ENCODE measurements at places on chromosomes 2 and 18.

DNA sequence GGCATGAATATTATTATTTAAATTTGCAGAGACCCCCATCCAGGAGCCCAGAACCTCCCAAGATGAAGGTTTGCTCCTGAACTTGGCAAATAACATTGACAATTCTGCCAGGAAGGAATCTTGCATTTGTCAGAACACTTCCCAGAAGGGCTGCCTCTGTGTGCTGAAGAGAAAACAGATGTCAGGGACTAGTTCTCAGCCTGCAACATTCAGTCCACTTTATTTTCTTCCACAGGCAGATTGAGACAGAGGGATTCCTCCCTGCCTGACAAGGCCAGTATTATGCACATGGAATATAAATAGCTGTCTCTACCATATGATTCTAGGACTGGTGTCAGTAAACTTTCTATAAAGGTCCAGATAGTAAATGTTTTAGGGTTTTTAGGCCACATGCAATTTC is 171.5 kb upstream of the SIX2 start:
- DNase-seq: no peak

DNA sequence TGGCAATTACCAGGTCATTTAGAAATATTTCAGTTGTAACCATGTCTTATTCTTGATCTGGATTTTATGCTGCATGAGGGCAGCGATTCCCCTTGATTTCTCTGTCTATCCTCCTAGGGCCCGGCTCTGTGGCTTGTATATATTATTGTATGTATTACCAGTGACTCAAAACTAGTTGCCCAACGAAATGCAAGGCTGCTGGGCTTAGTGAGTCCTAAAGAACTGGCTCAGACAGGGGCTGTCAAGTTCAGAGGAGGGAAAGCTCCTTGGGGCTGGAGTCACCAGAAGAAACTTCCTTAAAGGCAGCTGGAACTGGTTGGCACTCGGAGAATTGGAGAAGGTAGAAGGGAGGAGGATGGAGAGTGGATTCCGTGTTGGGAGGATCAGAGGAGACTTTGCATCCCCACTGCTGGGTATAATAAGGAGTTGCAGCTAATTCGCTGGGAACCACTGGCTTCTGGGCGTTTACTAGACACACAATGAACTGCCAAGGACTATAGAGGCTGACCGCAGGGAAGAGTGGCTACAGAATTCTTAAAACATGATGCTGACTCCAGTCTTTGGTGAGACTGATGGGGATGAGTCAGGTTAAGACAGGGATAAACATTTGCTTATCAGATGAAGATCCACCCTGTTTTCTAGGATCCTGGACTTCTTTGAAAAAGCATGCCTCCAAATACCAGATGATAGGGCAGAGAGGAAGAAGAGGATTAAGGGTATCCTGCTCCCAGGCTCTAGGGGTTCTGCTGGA is 104.3 kb downstream of the PRKCE start:
- no peak for DNase-seq

- no peak for DNase-seq
Observed at GRCh38 chr2:206378835-206379234, 64.5 kb upstream of the ADAM23 start.

GRCh38 chr2:198441246-198441645 is 636.9 kb downstream of the PLCL1 start:
- DNase-seq: no peak

DNA sequence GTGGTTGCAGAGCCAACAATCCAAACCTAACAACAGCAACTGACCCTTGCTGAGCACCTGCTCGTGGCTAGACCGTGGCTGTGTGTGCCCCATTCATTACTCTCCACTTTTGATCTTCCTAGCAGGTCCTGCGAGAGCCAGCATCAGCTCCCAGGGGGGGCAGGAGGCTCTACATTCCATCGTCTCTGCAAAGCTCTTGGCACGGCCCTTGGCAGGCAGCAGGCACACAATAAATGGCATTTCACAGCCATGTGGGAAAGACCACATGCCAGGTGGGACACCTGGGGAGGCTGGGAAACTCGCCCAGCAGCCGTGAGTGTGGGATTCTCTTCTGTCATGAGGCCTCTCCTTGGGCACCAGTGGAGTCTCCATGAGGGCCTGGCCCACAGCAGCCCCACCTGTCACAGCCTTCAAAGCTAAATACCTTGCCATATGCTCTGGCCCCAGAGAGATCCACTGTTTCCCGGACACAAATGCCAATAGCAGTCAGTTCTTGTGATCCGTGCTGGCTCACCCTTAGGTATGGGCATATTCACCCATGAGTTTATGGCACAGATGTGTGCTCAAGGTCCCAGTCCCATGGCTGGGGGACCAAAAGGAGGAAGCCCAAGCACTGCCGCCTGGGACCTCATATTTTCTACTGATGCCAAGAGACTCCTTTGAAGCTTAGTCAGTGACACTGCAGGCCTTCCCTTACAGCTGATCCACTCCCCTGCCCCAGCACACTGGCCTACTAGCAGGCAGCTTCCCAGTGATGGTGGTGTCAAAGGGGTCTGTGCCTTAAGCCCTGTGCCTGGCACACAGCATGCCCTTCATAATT is 6.8 kb upstream of the TEX51 start:
- no peak for DNase-seq

DNA sequence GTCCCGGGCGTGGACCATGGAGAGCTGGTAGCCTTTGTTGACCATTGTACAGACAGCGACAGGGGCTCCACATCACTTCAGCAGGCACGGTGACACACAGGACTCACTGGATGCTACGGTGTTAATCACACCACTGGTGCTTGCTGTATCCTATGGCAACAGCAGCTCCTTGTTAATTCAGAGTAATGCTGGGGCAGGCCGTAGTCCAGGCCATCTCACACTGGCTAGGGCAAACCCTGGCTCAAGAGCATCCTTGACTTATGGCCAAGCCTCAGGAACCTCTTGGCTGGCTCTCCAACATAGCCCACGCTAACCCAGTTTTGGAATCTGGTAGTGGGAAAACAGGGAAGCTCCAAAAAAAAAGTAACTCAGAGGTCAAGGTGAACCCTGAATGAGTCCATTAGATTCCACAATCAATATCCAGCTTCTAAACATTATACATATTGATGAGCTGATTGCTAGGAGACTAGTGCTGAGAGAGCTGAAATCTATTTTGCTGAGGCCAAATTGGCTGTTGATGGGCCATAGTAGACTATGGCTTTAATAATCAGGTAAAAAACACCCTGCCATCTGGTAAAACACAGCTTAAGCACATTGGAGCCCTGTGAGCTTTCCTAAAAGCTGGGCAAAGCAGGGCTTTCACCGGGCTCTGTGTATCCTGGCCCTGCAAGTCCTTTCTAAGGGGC is 253.6 kb downstream of the PRKCE start:
- no peak for DNase-seq

GRCh38 chr2:120455390-120455789 is 109.5 kb downstream of the INHBB start:
- DNase-seq: no peak

GRCh38 chr2:101821828-101822458 is 124.4 kb downstream of the MAP4K4 start:
- no peak for DNase-seq

DNA sequence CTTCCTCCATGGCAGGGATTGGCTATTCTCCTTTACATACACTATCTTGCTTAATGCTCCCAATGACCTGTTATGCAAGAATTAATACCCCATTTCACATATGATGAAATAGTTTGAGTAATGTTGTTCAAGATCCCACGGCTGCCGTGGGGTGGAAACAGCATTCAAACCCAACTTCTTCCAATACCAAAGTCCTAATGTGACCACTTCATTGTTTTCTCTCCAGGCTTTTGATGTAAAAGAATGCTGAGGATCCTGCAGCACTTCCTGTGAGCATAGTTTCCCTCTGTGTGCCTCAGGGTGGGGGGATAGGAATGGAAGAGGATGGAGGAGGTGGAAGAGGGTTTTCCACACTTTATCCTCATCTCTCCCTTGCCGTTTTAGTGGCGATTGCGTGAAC is 199.4 kb downstream of the IRS1 start:
- DNase-seq: no peak

DNA sequence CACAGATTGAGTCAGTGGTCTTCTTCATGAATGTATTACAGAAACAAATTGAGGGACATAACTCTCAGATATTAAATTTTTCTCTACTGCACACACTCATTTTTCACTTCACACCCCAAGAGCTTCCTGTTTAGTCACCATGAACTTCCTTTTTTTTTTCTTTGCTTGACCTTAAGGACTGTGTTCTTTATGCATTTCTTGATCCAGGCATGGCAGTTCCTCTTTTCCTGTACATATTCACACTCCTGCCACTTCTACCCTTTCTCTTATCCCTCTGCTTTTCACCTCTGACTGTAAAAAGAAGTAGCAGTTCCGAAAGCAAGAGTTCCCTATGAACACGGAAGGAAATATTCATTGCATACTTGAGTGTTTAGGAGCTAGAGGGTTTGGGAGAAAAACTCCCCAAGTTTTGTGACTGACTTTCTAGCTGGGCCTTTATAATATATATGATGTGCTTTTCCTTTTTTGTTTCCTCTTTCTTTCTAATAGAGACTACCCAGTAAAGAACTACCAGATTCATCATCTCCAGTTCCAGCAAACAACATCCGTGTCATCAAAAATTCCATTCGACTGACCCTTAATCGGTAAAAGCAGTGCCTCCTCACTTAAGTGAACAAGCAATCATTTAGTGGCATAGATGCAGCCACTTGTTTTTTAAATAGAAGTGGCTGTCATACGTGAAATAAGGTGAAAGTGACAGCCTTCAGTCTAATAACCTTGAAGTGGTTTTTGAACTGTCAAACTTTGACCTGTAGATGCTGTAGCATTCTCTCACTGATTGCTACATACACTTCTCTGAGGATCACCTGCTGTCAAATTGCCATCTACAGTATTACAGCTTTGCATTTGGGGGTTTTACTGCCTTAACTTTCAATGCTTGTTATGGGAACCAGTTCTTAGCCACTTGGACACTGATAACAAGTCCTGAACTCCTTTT is 40.8 kb downstream of the PAPOLG start:
- no peak for DNase-seq

GRCh38 chr2:195388028-195388427 is 269.0 kb upstream of the SLC39A10 start:
- DNase-seq: no peak

DNA sequence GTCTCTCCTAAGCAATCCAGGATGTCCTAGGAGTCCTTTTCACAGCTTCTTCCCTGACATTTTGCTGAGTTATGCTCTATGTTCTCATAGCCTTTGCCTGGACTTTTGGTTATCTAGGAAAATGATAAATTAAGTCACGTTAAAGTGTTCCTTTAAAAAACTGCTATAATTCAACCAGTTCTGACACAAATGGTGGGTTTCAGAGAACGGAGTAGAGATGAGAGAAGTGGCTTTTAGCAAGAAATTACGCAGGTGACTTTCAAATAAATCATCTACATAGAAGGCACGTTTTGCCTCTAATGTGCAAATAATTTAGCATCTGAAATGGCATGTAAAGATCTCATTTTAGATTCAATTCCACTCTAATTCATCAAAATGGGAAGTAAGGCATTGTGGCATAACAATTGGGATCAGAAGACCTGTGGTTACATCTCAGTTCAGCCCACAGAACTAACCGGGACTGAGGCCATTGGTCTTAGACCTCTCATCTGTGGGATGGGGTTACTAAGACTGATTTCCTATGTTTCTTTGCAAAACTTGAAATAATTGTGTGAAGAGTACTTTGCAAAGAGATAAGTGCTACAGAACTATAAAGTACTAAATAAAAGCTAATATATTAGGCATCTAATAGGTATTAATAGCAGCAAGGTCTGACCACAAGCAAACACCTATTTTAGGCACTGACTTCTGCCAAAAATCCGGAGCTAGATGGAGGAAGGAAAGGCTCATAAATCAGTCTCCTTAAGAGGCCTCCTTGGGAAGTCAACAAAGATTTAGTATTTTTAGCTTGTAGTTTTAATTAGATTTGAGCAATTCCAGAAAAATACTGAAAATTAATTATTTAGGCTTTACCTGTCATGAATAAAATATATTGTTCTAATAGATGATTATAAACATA is 211.4 kb downstream of the PIEZO2 start:
- no peak for DNase-seq

DNA sequence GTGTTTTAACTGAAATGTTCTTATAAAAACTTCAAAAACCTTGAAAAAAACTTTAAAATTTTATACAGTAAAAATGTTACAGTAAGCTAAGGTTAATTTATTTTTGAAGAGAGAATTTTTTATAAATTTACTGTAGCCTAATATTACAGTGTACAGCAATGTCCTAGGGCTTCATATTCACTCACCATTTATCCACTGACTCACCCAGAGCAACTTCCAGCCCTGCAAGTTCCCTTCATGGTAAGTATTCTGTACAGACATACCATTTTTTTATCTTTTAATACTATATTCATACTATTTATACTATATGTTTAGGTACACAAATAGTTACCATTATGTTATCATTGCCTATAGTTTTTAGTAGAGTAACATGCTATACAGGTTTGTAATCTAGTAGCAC is 396.7 kb upstream of the MMADHC start:
- DNase-seq: no peak

GRCh38 chr2:146158072-146158674 is 1638.3 kb upstream of the ZEB2 start:
- DNase-seq: no peak

DNA sequence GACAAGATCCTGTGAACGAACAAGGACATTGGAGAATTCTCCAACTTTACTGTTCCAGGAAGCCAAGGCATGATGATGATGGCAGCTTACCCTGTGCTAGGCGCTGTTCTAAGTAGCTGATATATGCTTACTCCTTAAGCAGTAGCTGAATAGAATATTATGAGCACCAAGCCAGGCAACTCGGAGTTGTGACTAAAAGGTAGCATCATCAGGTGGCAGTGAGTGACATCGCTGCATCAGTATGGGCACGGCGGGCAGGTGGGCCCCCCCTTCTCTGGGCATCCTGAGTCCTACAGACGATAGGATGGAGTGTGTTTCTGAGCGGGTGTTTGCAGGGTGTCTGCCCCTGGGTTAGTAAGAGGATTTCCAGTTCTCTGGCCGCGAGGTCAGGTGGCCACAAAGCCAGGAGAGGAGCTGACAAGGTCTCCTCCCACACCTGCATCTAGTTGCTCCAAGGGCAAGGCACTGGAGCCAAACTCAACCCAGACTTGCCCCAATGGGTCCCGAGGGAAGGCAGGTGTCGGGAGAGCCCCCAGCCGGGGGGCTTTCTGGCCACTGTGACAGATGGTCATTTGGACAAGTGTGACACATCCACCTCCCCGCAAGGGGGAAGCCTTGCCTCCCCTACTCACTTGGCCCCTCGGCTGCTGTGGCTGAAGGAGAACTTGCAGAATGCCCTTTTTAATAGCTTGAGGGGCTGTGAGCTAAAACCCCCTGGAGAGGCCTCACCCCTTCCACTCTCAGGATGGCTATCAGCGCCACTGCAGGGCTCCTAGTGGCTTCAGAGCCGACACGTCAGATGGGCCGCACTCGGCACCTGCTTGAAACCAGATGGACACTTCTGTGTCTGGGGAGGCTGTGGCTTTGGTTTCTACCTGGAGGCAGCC is 55.5 kb downstream of the CRACDL start:
- DNase-seq: no peak

DNA sequence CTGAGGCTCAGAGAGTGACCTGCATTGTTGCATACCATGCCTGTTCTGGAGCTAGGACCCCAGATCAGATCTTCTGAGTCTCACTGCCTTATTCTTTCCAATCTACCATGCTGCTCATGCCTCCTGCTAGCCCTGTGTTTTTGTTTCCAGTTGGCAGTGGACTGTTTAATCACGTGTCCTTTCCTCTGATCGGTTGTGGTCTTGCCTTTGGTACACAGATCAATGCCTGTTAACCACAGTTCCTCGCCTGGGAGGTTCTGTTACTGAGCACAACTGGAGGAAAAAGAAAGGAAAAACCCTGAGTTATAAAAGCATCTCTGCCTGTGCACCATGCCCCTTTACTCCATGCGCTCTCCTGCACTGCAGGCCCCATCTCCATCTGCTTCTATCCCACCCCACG is 329.1 kb downstream of the SETBP1 start:
- no peak for DNase-seq
